ENCODE measurements at places on chromosomes 1 and 21.

GRCh38 chr1:61636814-61637213 lies 88.1 kb downstream of the TM2D1 start:
- DNase-seq: no peak

- no peak for DNase-seq
Measured at GRCh38 chr1:10662090-10662688, 134.3 kb downstream of the CASZ1 start.

DNA sequence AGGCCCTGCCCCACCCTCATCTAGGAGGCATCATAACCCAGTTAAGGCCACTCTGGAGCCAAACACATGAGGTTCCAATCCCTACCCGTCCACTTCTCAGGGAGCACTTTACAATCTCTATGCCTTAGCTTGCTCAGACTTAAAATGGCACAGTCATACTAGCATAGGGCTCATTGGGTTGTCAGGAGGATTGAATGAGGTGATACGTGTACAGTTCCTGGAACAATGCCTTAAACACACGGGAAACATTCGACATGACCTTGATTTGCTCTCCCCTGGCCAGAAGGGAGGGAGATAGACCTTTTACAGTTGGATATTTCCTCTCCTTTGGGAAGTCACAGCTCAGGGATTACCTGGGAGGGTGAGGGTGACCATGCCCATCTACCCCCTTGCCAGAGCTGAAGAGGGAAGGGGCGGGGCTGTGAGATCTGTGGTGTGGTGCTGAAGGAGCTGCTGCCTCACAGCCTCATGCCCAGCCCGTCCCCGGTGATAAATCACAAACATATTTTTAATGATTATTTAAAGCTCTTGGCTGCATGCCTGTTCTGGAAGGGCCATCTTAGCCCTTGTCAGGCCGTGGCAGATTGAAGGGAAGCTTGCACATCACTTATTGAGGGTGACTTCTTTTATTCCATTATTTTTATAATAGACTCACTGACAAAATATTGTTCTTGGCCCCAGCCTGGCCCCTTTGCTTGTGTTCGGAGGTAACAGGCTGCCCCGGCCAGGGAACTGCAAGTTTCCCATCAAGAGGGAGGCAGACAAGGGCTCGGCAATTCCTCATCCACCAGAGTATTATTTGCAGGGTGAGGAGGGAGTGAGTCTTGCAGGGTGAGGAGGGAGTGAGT lies 83.4 kb downstream of the FOXD2 start:
- no peak for DNase-seq

- DNase-seq: no peak
Measured at GRCh38 chr1:50972766-50973165, 2.7 kb downstream of the CDKN2C start.

DNA sequence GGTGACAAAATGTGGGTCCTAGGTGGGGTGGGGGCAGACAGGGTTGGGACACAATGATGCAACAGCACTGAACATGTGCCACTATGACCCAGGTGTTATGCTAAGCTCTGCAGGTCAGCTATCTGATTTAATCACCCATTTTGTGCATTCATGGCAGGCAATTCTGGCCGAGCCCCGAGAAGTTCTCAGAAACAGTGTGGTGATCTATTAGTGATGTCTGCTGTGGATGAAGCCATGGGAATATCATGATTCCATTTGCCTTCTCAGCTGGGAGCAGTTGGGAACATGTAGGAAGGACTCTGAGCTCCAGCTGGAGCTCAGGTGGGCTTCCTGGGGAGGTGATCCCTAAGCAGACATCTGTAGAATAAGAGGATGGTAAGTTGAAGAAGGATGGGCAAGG lies 194.0 kb upstream of the POU3F1 start:
- no peak for DNase-seq

GRCh38 chr1:8396786-8397406 lies 79.0 kb downstream of the SLC45A1 start:
- DNase-seq: no peak

- DNase-seq: no peak
Measured at GRCh38 chr1:12142891-12143630, 23.7 kb upstream of the TNFRSF1B start.

GRCh38 chr1:50123071-50123470 lies 14.4 kb downstream of the ELAVL4 start:
- no peak for DNase-seq

DNA sequence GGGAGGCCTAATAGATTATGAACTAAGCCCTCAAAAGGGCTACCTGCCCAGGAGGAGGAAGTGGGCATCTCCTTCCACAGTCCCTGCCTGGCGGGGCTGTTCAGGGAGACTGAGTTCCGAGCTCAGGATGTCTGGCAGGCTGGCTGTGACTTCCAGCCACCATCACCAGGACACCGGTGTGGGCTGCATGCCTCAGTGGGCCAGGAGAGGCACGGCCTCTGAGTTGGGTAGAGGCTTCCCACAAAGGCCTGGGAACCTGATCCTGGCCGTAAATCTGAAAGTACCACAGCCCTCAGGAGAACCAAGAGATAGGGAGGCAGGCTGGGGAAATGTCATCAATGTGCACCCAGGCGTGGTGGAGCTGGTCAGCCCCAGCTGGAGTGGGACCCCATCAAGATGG lies 29.1 kb downstream of the NTPCR start:
- no peak for DNase-seq

- no peak for DNase-seq
Measured at GRCh38 chr1:27361044-27361402, 5.7 kb downstream of the MAP3K6 start.

All from renal pelvis (tissue), 12 donors.